Caki2 (cell line): ENCODE measurements at places on chromosomes 16 and 17.

GRCh38 chr17:12814718-12815117 is 25.4 kb downstream of the ARHGAP44 start:
- DNase-seq, result no peak

GRCh38 chr16:74601126-74601871 is 5.6 kb downstream of the GLG1 start:
- DNase-seq, result no peak

DNA sequence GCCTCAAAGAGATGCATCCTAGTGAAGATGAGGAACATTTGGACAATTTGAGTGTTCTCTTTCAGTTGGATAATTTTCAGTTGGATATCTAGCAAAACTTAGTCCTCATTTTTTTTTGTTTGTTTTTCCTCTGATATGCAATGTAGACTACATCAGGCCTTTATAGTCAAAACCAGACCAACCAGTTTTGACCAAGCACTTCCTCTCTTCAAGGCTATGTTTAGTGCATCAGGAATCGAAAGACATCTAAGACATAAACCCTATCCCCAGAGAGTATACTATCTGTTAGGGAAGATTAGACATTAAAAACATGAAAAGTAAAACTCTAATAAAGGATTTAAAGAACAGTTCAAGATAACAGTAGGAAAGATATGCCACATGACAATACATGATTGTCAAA is 256.1 kb downstream of the IRX3 start:
- no peak for DNase-seq

GRCh38 chr17:570388-570787 is 144.3 kb downstream of the VPS53 start:
- no peak for DNase-seq

DNA sequence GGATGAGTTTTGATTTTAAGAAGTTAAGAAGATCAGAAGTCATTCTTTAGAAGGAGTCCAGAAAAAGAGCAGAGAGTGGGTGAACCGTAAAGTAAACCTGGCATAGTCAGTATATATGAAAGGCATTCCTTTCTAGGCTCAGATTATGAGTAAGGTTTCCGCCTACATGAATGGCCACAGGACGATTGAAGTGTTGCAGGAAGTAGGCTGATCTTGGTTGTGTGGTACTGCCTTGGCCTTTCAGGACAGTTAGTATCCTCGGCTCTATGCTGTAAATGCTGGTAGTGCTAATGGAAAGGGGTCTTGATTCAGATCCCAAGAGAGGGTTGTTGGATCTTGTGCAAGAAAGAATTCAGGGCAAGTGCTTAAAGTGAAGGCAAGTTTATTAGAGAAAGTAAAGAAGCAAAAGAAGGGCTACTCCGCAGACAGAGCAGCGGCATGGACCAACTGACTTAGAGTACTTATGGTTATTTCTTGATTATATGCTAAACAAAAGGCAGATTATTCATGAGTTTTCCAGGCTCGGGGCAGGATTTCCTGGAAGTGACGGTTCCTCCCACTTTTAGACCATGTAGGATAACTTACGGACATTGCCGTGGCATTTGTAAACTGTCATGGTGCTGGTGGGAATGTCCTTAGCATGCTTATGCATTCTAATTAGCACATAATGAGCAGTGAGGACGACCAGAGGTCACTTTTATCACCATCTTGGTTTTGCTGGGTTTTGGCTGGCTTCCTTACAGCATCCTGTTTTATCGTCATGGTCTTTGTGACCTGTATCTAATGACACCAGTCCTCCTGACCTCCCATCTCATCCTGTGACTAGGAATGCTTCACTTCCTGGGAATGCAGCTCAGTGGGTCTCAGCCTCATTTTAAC is 164.8 kb downstream of the SNX29 start:
- DNase-seq, result no peak

- DNase-seq, result no peak
These were observed 375 bp upstream of the KRT32 start for GRCh38 chr17:41467561-41467960.

GRCh38 chr16:65624229-65624628 is 502.4 kb upstream of the CDH11 start:
- DNase-seq, result no peak

GRCh38 chr17:21457051-21458026 is 81.2 kb downstream of the KCNJ12 start:
- peak; percentile 91 for DNase-seq

DNA sequence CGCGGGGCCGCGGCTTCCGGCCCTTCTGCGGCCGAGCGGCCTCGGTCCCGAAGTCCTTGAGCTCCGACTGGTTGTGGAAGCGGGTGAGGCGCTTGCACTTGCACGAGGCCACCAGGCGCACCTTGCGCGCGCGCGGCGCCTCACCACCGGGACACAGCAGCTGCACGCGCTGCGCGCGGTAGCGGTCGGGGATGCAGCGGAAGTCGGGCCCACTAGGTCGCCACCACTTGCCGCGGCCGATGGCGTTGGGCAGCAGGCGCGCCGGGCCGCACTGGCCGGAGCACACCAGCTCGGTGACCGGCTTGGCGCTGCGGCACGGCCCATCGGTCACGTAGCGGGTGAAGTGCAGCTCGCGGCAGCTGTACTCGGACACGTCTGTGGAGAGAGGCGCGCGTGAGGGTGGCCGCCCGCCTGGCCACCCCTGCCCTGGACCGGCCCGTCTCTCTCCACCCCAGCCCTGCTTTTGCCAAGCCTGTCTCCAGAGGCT is 3.2 kb downstream of the SOST start:
- DNase-seq, result no peak

- no peak for DNase-seq
These were observed 25.1 kb downstream of the AKAP1 start for GRCh38 chr17:57110152-57110542.

DNA sequence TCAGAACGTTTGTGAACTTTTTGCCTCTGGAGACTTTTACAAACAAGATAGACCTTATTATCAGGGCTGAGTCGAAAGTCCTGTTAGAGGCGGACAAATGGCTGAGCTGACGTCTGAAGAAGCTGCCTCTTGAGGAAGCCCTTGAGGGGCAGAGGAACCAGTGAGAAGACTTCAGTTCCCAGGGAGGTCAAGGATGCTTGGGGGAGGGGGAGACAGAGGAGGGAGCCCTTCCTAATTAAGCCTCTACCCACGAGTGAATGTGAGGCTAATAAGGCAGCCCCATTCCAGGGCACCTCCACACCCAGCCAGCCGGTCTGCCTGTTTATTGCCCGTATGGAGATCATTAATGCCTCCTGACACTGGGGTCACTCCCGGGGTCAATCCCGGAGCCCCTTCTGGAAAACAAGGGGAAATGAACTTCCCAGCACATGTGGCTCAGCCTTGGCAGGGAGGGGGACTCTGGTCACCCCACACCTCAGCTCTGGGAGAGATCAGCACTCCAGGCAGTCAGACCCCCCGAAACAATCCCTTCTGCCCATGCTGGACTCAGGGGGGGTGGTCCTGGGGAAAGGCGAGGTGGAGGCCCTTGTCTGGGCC is 9.2 kb upstream of the TBX4 start:
- DNase-seq, result no peak

DNA sequence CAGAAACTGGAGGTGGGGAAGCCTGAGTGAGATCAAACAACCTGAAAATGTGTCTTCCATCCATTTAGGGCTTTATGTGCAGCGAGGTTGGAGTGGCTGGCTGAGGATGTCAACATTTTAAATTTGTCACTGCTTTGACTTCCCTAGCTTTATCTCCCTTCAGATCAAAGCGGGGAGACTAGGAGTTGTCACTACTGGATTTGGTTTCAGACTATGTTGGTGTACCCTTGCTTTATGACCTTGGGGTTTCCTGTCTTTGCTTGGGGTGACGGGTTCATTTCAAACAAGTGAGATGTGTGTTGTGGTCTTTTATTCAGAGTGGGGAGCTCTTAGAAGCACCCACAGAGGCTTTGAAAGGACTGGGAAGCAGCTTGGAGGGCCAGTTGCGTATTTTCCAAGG is 25.6 kb downstream of the MSI2 start:
- no peak for DNase-seq

DNA sequence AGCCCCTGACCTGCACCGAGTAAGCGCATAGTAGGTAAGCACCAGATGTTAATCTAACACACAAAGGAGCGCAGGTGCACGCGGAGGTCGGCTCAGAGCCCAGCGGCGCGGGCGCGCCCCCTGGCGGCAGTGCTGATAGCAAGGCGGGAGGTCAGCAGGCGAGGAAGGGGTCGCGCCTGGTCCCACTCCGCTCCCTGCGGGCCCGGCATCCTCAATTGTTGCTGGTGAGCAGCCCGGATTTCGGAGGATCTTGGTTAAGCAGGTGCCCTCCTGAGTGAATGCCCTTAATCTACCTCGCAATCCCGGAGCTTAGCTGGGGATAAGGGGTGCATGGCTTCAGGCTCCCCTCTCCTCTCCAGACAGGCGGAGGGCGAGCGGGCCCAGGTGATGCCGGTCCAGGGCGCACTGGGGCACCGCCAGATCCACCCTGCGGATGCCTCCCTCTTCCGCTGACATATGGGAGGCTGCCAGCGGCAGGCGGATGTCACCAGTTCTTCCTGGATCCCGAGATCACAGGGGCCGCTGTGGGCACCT is 4.0 kb upstream of the WNT3 start:
- DNase-seq, result no peak

DNA sequence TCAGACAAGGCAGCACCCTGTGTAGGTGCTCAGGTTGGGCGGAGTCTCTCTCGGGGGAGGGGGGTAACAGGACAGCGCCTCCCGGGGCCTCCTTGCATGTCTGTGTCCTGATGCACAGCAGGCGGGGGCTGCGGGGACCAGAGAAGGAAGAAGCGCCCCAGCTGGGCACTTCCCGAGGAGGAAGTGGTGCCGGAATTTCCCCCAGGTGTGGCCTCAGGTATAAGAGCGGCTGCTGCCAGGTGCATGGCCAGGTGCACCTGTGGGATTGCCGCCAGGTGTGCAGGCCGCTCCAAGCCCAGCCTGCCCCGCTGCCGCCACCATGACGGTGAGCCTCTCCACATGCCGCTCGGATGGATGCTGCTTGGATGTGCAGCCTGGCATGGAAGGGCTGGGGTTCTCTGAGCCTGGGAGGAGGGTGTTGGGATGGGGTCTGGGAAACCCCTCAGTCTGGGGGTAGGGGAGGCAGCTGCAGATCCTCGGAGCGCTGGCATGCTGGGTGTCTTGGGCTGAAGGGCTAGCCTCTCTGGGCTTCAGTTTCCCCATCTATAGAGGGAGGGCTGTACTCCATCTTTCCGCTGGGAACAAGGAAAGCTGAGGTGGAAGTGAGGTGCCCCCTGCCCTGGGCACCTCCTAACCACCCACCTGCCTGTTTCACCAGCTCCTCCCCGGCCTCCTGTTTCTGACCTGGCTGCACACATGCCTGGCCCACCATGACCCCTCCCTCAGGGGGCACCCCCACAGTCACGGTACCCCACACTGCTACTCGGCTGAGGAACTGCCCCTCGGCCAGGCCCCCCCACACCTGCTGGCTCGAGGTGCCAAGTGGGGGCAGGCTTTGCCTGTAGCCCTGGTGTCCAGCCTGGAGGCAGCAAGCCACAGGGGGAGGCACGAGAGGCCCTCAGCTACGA is at the start of gene IL17C:
Gene IL17C, plus strand, starts transcription at position 250 of the 908 bp plus-strand sequence. Its CDS starts 70 bp downstream, at position 320.
- DNase-seq, result no peak

- DNase-seq, result no peak
These were observed 873 bp downstream of the SETD1A start for GRCh38 chr16:30958175-30959079.

- DNase-seq, result no peak
These were observed 31.2 kb downstream of the NSMCE1 start for GRCh38 chr16:27237219-27238015.

DNA sequence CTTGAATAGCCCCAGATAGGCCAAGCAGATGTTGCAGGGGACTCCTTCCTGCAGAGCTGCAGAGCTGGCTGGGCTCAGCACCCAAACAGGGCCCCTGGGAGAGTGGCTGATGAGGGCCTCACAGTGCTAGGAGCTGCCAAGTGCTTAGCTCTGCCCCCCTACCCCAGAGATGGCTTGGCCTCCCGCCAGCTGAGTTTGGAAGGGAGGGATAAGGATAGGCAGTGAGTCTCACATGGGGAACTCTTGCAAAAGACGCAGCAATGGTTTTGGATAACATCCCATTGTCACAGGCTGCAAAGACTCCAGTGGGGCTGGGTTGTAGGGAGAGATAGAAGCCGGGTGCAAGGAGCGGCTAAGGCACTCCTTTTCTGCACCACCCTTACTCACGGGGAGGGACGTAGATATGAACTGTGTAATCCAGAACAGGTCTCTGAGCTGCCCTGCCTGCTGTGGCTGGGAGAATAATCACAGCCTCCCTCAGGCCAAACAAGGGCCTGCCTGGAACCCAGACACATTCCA is 52.9 kb upstream of the MAF start:
- DNase-seq, result no peak
